ENCODE measurements at places on chromosomes 3 and 15.

GRCh38 chr3:33047842-33048834, 48.8 kb downstream of the GLB1 start:
- peak; percentile 76 for DNase-seq

GRCh38 chr3:193190146-193190786, 50.8 kb upstream of the PLAAT1 start:
- peak; percentile 8 for DNase-seq

- DNase-seq = no peak
Measured at GRCh38 chr3:153944084-153944483, 177.1 kb upstream of the ARHGEF26 start.

- DNase-seq = no peak
Measured at GRCh38 chr3:9066141-9066540, 102.9 kb upstream of the RAD18 start.

DNA sequence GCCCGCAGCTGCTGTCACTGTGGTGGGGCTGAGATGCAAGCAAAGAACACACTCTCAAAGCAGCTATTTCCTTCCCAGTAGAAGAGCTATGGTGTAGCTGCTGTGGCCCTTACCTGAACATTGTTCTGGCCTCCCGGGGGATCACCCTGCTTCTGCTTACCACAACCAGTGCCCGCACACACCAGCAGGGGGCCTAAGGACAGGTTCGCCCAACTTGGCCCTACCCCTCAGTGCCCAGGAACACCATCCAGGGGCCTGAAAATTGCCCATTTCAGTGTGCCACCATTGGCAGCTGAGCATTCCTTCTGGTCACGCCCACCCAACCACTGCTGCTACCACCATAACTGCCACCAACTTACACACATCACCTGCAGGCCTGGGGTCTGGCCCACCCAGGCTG, 113.0 kb downstream of the TP63 start:
- DNase-seq = no peak

DNA sequence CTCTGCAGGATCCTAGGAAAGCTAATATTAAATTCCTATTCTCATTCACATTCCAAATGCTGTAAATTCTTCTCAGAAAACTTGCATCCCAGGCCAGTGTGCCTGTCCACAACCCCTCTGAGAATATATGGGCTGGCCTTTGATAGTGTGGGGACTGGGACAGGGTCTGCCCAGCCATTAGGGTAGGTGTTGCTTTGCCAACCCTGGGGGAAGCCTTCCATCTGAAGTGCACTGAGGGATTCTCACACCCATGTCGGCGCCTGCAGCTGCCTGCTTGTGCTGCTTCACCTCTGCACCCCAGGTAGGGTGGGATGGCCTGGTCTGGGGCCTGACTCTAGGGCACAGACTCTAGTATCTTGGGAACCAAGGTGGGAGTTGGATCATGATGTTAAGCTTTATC, 15.2 kb upstream of the EXOG start:
- DNase-seq = no peak

GRCh38 chr3:152480282-152480953, 211.7 kb downstream of the MBNL1 start:
- peak; percentile 20 for DNase-seq

DNA sequence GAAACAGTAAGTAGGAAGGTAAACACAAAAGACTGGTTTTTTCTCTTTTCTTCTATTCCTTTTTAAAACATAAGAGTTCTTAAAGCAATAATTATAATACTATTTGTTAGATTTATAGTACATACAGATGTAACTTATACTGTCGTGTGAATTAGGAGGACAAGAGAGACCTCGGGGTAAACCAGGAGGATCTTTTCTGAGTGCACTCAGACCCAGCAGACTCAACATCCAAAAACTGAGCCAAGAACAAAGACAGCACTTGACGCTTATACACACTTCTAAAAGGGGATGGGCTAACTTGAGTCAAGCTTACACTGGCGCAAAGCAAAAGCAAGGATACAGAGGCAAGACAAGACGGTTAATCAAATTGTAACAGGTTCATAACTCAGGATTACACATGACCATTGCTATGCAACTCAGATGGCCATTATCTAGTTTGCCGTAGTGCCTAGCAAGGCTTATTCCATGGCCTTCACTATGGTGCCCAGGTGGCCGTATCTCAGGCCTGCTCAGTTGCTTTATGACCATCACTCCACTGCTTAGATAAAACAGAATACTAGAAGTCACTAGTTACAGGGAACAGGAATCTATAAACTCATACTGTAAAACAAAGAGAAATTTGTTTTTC, 18.6 kb downstream of the MTHFS start:
- no peak for DNase-seq

DNA sequence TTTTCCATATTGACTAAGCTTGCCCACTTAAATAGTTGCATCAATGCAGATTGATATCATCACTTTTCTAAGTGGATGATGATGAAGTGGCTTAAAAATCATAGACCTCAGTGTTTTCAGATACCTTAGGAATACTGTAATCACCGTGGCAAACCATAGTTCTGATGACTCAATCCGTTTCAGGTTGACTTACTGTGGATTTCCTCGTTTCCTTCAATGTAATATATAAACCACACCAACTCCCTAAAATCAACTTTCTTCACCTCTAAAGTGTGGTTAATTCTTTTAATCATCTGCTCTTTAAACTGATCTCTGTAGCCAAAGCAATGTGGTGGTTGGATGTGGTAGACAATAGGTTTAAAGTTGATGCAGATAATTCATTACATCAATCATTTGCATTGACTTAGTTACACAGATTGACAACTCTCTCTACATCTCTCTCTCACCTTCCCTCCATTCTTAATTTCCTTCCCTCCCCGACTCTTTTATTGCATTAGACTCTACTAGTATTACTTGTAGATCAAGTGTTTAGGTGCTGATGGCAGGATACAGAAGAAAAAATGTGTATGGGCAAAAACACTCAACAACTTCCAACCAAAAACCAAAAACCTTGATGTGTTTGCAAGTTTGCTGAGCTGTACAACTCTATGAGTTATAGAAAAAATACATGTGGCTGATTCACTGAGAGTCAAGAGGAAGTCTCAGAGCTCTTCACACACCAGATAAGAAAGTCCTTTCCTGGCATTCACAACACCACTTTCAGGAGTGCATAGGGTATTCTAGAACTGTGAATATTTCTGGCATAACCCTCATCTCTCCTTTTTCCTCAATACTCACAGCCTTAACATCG, 243.5 kb downstream of the NFKBIZ start:
- DNase-seq = no peak

- DNase-seq = no peak
Measured at GRCh38 chr3:79154865-79155264, 612.9 kb downstream of the ROBO1 start.

- DNase-seq = no peak
Measured at GRCh38 chr15:46556010-46556409, 921.2 kb downstream of the SQOR start.

- peak; percentile 78 for DNase-seq
Measured at GRCh38 chr15:101258238-101259144, 6.6 kb upstream of the CHSY1 start.

DNA sequence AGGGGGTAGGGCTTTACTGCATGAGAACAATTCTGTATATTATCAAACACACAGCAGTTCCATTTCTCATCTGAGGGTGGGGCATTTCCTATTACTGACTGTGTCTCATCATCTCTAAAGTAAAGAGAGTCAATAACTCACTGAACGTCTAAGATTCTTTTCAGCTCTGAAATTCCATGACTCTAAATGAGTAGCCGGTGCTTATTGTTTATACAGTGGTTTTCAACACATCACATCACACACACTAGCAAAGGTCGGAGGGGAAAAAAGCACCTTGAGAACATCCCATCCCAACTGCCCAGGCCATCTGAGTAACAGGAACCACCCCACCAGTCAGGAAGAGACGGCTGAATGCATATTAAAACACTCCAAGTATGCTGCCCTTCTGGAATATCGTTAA, 196.0 kb downstream of the SUCLG2 start:
- no peak for DNase-seq

DNA sequence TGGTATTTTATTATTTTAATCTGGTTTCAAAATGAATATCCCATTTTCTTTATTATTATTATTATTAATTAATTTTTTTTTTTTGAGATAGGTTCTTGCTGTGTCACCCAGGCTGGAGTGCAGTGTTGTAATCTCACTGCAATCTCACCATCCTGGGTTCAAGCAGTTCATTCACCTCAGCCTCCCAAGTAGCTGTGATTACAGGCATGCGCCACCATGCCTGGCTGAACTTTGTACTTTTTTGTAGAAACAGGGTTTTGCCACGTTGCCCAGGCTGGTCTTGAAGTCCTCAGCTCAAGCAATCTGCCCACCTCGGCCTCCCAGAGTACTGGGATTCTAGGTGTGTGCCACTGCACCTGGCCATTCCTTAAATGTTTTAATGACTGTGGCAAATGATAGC, 28.6 kb downstream of the DAG1 start:
- DNase-seq = no peak

Data from RPMI8226 (cell line).